ENCODE measurements at places on chromosomes 4 and X.

GRCh38 chr4:171779301-171779700 lies 33.9 kb upstream of the GALNTL6 start:
- DNase-seq = no peak

- no peak for DNase-seq
These were observed 58.5 kb downstream of the ACOX3 start for GRCh38 chr4:8381814-8382581.

GRCh38 chr4:95293014-95293413 lies 255.8 kb downstream of the UNC5C start:
- no peak for DNase-seq

DNA sequence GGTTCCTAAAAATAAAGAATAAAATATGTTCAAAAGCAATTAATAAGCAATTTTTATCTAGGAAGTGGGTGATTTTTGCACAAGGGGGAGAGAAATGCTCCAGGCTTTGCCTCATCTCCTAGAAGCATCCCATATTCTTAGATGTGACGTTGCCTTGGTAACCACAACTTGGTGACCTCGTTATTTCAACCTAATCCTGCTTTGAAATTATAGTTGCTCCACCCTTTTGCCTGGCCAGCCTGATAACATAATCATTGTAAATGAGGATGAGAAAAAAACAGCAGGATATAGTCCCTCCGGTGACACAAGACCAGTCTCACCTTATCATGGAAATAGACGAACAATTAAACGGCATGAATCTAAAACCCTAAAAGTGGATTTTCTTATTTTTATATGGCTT lies 194.4 kb downstream of the QDPR start:
- DNase-seq = no peak

GRCh38 chrX:129759576-129760061 lies 20.1 kb upstream of the SASH3 start:
- no peak for DNase-seq

DNA sequence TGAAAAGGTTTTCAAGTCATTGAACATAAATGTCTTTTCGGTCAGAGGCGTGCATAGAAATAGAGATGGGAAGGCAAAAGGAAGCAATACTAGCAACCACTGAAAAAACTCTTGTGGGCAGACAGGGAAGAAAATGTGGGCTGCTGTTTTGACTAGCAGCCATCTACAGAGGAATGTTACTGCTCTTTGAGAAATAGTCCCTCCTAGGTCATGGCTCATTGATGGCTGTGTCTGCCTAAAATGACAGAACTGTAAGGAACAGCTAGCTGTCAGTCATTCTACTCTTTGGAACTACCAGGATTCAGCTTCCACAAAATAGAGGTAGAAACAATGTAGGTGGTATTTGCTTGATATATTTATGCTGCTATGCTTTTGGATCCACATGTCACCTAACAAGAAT lies 26.9 kb upstream of the TMPRSS11B start:
- no peak for DNase-seq

GRCh38 chrX:54825716-54826438 lies 18.3 kb downstream of the MAGED2 start:
- no peak for DNase-seq
